Midbrain (tissue), 1 donor: ENCODE measurements at places on chromosomes 1 and 21.

- DNase-seq, result no peak
Measured at GRCh38 chr21:14115646-14116045, 95.1 kb downstream of the LIPI start.

DNA sequence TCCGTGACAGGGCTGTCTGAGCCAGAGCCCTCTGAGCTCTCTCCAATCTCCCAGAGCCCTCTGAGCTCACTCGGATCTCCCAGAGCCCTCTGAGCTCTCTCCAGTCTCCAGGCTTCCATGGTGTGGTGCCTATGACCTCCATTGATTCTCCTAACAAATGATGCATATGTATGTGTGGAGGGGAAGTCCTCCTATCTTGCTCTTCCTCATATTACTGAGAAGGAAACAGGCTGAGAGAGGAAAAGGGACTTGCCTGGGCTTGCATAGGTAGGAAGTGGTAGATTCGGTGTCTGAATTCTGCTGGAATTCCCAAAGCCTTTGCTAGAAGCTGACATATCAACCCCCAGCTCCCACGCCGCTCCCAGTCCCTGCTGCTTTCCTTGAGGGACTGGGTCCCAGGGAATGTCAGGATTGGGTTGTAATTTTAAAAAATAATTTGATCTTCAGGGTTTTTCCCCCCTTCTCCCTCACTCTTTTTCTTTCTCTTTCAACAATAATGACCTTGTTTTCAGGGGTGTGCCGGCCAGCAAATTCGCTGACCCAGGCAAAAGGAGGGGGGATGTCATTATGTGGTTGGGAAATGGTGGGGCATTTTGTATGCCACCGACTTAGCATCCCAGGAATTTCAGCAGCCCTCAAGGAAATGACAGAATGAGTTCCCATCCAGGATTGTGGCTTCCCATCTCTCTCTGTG lies 42.3 kb upstream of the RUNX3 start:
- DNase-seq, result no peak

DNA sequence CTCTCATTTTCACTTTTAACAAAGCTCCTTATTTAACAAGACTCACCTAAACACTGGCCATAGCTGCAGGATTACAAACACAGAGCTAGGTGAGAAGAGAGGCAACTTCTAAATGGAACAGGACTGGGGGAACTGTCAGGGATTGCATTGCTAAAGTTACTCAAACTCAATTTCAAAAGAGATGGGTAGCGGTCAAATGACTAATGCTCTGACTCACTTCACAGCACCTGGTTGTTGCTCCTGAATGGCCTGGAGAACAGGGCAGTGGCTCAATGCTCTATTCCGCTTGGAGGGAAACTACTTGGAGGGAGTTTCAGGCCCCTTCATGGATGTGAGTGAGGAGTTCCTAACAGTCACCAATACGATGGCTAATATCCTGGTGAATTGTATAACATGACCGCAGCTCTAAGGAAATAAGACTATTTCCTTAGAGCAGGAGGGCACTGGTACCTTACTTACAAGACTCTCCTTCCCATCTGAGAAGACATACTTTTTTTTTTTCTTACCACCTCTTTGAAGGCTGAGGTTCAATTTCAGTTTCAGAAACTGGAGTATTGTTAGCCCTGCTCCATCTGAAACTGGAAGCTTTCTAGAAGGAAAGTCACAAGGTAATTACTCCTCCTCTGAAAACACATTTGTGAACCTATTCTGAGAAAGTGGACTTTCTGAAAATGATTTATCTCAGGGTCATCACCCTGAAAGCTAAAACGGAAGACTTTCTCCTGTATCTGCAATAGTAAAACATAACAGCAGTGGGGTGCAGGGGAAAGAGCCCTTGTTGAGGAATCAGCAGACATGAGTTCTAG lies 9.5 kb downstream of the DPT start:
- DNase-seq, result no peak

GRCh38 chr1:196449460-196449859 lies 158.8 kb downstream of the KCNT2 start:
- DNase-seq, result no peak

DNA sequence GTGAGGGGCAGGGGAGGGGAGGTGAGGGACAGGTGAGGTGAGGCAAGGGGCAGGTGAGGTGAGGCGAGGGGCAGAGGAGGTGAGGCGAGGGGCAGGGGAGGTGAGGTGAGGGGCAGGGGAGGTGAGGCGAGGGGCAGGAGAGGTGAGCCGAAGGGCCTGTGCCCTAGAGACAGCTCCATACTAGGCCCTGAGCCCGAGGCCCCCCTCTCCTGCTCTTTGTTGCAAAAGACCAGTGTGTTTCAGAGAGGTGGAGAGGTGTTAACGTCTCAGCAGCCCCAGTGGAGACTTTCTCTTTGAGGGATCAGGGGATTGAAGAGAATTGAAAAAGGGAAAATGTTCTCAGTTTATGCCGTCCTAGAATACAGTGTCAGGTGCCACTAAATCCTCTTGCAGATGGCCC lies 44.2 kb downstream of the EPHB2 start:
- no peak for DNase-seq

DNA sequence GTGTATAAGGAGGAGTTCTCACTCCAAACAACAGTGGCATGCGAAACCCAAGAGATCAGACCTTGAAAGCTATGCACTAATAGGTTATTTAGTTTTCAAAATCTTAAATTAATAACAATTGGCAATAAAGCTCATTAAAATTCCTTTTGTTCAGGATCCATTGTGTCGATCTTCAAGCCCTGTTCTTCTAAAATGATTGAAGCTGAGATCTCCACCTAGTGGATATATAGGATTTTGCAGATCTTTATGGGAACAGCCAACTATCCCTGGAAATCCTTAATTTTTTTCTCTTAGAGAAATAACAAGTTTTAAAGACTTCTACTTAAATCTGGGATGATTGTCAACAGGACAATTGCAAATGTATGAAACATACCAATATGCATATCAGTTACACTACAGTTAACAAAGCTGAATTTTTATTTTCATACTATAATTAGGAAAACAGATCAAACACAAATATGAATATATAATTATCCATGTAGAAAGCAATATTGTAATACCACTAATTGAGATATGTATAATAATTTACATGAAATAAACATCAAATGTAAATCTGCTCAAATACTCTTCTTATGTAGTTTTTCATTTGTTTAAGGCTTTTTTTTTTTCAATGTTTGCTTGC lies 43.3 kb downstream of the LRRC53 start:
- DNase-seq, result peak; percentile 60

GRCh38 chr1:81407000-81407821 lies 393.5 kb upstream of the ADGRL2 start:
- no peak for DNase-seq

GRCh38 chr1:223363856-223364684 lies at the start of gene SUSD4:
TSS of gene SUSD4 (minus strand) at chr1:223364176. CDS start at chr1:223363425, 751 bp downstream.
- peak; percentile 67 for DNase-seq

- DNase-seq, result peak; percentile 15
Measured at GRCh38 chr21:44870748-44871495, 2.6 kb downstream of the PTTG1IP start.

GRCh38 chr1:215114154-215114933 lies 31.8 kb downstream of the KCNK2 start:
- no peak for DNase-seq

GRCh38 chr1:93805027-93805610 lies 73.9 kb downstream of the DNTTIP2 start:
- DNase-seq, result no peak

DNA sequence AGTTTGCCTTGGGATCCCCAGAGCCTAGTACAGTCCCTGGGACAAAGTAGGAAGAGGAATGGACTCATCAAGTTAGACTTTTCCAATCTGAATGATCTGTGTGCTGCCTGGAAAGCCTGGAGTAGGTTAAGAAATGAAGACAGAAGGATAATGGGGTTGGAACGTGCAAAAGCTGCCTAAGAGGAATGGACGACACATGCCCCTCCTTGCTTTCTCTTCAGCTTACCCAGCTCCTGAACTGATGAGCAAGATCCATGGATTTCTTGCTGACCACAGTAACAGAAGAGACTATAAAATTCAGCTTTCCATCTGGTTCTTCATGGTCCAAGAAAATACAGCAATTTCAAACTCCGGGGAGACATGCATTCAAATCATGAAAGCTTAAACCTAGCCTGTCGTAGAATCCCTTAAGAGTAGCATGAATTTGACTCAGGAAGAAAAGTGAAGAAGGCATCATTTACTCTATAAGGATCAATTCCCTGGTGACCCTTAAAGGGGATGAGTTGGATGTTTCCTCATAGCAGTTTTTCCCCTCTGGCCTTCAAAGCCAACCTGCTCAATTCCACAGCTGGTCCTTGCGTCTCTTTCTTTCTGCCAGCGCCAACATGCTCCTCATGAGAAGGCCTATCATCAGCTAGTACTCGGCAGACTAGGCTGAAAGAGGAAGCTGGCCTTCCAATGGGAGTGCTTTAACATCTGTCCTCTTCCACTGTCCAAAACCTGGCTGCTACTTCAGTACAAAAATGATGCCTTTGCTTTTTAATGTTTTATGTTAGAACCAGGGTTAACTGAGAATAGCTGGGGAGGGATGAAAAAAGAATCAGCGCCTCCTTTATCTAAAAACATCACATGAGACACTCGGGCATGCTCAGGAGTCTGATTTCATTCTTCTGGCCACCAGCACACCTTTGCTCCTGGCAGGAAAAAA lies 5.7 kb upstream of the PEF1 start:
- DNase-seq, result no peak

DNA sequence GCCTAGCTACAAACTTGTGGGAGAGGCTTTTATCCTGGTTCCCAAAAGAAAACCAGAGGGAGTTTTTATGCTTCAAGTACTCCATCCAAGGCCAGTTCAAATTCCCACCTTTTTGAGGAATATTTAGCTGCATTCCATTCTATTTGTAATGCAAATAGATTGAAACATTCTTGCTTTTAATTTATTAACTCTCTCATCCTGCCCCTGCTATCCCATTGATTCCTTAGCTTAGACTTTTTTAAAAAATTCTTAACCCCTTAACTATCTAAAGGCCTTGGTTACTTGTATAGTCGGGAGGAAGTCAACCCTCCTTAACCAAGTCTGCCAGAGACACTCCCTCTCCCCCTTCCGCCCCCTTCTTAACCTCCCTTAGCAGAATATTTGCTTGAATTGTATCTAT lies 2.5 kb upstream of the MOV10 start:
- DNase-seq, result no peak

GRCh38 chr1:204574016-204574864 lies 58.0 kb downstream of the MDM4 start:
- DNase-seq, result no peak

DNA sequence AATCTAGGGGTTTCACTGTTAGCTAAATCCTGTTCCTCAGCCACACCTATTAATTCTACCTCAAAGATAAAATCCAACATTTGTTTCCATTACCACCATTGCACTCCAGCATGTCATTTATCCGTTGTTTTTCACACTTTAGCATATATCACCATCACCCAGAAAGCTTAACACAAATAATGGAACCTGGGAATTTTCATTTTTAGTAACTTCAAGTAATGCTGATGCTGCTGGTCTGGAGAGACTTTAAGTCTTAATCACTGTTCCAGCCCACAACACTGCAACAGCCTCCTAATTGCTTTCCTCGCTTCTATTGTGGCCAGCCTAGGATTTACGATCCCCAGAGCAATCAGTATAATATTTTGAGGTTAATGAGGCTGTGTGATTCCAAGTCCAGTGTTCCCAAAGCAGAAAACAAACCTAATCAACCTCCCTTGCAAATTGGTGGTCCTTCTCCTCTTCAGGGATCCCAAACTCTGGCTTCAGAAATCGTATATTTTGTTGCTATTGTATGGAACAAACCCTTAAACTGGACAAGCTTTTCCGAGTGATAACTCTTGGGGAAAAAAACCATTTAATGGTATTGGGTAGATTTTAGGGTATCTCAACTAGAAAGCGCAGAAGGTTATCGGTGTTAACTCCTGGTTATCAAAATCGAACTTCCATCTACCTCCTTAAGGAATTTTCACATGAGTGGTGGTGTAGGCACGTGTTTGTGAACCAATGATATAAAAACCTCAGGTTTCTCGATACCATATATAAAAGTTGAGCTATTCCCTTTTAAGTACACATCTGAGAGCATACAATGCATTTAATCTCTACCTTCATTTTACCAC lies 50.0 kb upstream of the BOLA1 start:
- DNase-seq, result no peak

- no peak for DNase-seq
Measured at GRCh38 chr21:14850394-14850793, 214.4 kb downstream of the NRIP1 start.

- no peak for DNase-seq
Measured at GRCh38 chr21:35053356-35054096, 4.4 kb upstream of the RUNX1 start.

DNA sequence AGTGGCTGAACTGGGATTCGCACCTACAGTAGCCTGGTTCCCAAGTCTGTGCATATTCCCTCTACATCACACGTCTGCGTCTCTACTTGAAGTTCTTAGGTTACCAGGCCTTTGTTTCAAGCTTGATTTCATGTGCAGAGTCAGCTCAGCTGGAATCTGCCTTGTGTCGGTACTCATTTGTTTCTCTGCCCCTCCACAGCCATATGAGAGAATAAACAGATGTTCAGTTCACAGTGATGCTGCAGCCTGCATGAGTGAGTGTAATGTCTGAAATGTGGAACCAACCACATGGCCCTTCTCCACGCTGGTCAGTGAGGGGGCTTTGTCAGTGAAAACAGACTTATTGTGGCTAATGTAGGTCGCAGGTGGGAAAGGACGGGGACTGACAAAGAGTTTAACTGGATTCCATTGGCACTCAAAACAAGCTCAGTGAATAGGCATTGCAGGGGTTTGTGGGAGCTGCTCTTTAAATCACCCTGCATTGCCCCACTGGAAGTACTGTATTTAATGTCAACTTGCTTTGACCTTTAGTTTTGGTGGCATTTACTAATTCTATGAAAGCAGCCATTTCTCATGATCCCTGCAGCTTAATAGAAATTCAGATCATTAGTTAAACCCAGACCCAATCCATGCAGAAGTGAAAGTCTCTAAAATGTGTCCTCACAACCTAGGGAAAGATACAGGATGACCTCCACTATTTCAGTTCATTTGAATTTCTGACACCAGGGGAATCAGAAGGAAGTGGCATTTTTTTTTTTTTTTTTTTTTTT lies 136.4 kb upstream of the FAM78B start:
- DNase-seq, result no peak

DNA sequence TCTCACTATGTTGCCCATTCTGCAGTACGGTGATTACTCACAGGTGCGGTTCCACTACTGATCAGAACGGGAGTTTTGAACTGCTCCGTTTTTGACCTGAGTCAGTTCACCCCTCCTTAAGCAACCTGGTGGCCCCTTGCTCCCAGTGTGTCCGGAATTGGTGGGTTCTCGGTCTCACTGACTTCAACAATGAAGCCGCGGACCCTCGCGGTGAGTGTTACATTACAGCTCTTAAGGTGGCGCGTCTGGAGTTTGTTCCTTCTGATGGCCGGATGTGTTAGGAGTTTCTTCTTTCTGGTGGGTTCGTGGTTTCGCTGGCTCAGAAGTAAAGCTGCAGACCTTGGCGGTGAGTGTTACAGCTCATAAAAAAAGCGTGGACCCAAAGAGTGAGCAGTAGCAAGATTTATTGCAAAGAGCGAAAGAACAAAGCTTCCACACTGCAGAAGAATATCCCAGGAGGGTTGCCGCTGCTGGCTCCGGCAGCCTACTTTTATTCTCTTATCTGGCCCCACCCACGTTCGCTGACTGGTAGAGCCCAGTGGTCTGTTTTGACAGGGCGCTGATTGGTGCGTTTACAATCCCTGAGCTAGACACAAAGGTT lies 17.6 kb upstream of the PARP1 start:
- DNase-seq, result no peak
